ENCODE measurements at places on chromosomes 1 and 21.

- DNase-seq, result no peak
These were observed 59.7 kb downstream of the INKA2 start for GRCh38 chr1:111679541-111679940.

GRCh38 chr1:60196026-60196425 lies 122.5 kb upstream of the C1orf87 start:
- DNase-seq, result no peak

DNA sequence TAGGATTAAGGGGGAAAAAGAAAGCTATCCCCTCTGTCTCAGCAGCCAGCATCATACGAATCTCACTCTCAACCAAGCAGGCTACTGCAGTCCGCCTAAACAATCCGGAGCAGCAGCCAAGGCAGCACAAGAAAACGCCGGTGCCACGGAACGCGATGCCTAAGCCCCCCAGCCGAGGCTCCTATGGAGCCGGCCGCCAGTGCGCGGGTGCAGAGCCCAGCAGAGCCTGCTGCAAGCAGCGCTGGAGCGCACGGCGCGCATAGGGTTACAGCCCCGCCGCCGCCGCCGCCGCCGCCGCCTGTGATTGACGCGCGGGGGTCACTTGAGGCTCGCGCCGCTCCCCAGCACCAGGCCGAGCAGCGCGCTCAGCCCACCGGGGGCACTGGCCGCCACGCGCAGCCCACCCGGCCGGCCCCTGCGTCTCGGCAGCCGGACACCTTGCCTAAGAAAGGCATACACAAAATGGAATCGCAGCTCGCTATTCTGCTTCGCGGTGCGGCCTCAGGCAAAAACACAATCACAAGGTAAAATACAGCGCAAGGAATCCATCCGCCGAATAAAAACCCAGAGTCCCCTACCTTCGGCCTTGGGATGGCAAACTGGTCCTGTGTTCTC lies 780 bp downstream of the HIVEP3 start:
- peak; percentile 37 for DNase-seq

DNA sequence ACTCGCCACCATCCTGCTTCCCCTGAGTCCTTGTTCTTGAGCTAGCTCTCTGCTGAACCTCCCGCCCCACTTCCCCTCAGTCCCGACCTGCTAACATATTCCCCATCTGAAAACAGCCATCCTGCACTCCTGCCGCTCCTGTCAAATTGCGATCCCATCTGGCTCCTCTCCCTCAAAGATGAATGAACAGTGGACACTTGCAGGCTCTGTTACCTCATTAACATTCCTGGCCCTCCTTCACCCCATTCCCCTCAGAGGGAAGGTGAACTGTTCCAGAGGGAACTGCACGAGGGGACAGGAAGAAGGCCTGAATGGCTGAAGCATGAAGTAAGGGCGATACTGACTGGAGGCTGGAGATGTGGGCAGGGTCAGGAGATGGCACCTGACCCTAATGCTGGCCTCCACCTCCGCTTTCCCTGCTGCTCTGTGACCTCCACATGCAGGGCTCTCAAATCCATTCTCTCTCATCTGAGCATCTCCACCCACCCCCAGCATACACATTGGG lies 7.4 kb upstream of the CELSR2 start:
- no peak for DNase-seq

DNA sequence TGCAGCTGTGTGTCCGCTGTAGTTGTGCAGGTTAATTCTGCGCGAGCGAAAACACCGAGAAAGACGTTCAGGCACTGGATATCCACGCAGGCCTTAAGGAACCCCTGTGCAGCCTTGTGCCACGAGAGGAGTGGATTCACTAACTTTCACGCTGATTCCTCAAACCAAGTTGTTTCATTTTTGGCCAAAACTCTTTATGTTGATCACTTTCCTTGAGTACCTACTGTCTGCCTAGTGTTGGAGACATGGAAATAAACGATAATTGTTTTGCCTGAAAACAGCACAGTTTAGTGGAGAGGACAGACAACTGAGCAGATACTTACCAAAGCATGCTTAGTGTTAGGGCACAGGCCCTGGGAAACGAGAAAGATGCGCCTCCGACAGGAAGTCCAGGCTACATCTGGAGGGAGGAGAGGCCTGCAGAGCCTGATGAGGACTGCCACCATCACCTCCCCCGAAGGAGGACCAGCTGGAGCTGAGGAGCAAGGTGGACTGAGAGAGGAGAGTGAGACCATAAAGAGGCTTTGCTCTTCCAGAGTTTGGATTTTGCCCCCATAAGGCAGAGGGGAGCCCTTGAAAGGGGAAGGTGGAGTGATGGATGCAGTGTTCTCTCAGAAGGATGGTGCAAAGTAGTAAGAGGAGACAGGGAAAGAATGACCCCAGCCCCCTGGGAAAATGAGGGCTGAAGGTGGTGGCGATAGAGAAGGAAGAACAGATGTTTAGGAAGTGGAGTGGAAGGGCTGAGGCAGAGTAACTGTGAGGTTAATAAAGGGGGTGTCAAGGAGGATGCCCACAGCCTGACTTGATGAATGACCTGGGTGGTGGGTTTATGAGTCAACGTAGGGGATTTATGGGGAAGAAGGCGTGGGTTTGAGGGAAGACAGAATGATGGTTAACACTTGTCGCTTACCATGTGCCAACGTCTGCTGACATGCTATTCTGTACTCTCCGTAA lies 956 bp upstream of the SCAF4 start:
- DNase-seq, result peak; percentile 42

DNA sequence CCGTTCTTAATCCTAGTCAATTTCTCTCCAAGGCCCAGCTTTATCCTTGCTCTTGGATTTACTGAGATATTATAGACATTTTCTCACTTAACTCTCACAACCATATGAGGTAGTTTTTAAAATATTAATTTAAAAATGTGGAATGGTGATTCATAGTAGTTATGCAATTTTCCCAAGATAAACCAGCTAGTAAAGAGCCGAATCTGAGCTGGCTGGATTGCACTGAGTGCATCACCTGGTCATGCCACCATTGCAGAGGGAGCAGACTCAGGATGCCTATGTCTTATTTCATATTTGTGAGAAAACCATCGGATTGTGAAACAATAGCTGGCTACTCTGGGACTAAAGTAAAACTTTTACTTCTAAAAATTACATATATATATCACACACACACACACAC lies 494.0 kb downstream of the KCNT2 start:
- no peak for DNase-seq

GRCh38 chr1:15435239-15436077 lies 2.8 kb upstream of the CTRC start:
- DNase-seq, result no peak

DNA sequence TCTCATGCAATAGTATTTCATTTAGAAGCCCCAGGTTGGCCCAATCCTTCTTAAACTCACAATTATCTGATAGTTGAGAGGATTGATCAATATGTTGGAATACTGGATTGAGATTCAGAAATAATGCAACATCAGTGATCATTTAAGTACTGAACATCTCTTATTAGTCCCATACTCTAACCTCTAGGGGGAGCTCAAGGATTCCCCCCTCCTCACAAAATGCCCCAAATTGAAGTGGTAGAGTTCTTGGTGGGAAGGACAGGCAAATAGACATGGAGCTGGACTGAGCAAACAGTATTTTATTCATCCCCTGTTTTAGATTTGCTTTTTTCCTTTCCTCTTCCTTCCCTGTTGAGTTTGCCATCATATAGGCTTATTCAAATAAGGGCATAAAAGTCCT lies 62.8 kb downstream of the NGF start:
- no peak for DNase-seq

- DNase-seq, result no peak
These were observed 52.8 kb upstream of the ADGRL4 start for GRCh38 chr1:79059341-79059740.

DNA sequence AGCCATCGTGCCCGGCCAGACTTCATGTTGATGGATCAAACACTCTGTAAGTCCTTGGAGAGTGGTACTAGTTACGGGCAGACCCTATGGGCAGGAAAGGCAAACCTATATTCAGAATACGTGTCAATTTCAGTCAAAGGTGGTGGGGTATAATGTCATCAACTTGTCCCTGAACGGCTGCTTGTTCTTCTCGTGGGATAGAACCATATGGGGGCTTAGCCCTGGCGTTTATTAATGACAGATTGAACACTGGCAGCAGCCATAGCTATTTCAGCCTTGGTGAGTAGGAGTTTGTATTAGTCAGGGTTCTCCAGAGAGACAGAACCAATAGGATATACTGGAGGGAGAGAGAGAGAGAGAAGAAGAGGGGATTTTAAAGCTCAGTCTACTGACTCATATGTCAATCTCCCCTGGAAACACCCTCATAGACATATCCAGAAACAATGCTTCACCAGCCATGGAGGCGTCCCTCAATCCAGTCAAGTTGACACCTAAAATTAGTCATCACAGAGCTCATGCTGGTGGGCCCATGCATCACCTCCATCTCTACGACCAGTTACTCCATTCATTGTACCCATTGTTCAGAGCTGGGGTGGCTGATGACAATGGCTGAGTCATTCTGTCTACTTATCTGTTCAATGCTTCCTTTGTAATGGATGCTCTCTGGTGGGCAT lies 16.1 kb upstream of the AQP10 start:
- DNase-seq, result peak; percentile 41

DNA sequence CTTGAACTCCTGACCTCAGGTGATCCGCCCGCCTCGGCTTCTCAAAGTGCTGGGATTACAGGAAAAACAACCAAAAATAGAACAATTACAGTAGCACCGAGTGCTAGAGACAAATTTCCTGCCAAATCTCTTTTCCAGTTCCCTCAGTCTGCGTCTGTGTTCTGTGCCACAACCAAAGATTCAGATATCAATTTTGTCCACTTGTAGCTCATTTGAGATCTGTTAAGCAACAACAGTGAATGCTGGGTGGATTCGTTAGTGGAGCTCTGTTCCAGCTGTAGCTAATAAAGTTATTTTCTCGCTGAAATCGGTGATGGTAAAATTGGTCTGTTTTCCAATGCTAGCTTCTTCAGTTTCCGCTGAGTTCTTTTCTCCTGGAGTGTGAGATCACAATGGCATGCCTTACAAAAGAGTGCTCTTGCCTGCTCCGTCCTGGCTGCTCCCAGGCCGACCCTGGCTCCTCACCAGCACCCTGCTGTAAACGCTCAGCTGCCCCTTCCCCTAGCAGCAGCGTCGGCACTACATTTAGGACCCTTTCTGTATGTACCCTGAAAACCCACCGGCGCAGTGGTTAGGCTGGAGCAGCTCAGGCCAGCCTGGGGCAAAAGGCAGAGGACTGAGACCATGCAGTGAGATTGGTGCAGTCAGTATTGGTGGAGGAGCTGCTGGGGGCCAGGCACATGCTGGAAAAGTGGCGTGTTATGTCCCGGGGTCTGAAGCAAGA lies 395.4 kb downstream of the KIF26B start:
- DNase-seq, result no peak

DNA sequence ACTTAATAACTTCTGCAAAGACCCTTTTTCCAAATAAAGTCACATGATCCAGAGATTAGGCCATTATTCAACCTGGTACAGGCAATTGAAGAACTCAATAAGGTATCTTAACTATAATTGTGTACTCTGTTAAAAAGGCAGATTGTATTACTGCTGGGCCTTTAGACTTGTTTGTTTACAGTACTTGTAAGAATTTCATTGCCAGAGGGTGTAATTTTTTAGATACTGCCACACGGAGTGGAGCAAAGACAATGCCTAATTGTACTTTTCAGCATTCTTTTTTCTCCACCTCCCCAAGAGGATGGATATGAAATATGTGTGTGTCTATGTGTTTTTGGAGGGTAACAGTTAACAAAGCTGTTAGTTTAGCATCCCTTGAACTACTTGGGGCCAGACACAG lies 47.5 kb downstream of the HUNK start:
- DNase-seq, result no peak

DNA sequence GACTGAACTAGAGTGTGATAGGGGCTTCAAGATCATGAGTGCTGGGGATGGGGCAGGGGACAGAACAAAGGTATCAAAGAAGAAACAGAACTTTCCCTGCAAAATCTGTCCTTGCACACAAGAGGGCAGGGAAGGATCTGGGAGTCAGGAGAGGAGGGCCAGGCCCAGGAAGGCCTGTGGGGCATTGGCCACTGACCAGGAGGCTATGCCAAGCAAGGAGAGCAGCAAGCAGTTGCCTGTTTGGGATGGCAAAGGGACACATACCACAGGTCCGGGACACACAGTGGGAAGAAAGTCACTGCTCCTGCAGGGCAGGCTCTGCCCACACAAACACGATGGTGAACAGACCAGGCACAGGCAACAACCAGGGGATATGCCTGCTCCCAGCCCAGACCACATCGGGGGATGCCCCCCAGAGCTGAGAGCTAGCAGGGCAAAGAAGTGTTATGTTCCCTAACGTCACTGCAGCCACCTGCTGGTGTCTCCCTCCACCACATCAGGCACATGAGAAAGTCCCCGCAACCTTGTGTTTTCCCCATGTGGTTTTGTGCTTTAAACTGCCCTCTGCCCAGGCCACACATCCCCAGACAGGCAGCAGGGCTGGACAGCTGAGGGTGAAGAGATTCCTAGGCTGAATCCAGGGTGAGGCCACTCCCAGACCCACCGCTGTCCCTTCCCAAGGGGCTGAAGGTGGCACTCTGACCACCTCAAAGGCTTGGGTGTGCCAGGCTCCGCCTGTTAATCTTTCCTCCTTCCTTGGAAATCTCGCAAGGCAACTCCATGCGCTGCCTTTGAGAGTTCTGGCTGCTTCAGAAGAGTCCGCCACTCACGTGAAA lies 53.6 kb downstream of the KIF21B start:
- peak; percentile 60 for DNase-seq

- DNase-seq, result no peak
These were observed 24.1 kb upstream of the ZSWIM5 start for GRCh38 chr1:45230537-45230936.

DNA sequence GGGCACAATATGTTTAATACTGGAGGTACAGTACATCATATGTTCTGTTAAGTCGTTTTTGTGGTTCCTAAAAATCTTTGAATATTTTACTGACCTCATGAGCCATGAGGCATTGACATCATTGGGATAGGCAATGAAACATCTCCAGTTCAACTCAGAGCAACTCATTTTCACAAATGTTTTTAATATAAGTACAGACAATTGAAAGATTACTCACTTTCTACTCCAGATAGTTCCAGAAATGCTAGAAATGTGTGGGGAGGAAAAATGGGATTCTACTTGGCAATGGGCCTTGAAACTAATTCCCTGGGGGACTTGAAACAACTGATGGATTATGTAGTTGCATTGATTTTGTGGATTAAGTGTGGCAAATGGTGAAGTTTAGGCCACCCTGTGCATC lies 7.2 kb upstream of the C8B start:
- DNase-seq, result no peak

DNA sequence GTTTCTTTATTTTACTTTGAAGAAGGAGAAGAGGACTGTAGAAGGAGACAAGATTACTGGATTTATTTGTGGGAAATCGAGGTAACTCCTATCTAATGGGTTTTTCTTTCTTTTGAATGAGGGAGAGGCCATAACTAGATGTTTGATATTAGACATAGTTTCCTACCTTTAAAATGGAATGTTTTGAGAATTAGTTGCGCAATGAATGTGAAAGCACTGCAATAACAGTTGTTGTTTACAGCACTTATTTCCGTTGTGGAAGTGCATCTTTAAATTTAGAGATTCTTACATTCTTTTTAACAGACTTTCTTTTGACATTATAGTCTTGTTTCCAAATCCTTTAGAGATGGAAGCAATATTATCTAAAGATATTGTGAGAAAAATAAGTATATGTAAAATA lies 229.0 kb downstream of the SRGAP2C start:
- no peak for DNase-seq

GRCh38 chr1:234659538-234659937 lies 49.6 kb upstream of the IRF2BP2 start:
- DNase-seq, result no peak

GRCh38 chr1:175338387-175339135 lies 146.0 kb upstream of the KIAA0040 start:
- DNase-seq, result no peak

- DNase-seq, result no peak
These were observed 44.8 kb downstream of the PCNT start for GRCh38 chr21:46368533-46369285.
